Cortex of kidney (tissue), 1 donor: ENCODE measurements at places on chromosomes 7 and 10.

DNA sequence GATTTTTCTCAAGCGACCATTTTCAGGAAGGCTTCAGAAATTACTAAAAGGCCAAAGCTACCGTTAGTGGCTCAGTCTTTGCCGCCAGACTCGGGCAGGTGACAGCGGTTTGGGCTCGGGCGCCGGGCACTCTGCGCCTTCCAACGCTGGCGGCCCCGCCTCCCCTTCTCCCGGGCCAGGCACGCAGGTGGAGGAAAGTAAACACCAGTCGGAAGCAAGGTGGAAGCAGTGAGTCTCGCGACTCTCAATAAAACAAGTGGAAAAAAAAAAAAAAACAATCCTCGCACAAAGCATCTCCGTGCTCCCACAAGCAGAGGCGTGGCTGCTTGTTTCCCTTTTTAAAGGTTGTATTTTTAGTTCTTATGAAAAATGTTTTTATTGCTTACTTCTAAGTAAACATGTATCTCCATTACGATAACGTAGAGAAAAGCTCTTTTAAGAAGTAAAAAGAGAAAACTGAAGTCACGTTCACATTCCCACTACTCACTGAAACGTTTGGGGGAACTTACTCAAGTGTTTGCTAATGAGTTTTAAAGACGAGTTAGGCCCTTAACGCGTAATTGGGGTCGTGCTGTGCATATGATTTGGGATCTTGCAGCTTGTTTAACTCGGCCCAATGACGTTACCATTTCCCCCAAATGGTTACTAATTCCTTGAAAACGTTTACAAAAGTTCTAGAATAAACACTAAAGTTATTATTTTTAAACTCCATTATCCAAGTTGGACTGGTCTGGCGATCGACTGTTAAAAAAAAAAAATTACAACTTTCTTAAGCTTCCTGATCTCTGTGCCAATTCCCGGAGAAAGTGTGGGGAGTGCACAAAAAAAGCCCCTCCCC lies 864 bp downstream of the CDCA7L start:
- DNase-seq: no peak

GRCh38 chr10:122190176-122190943 lies 80.7 kb upstream of the BTBD16 start:
- DNase-seq: no peak

DNA sequence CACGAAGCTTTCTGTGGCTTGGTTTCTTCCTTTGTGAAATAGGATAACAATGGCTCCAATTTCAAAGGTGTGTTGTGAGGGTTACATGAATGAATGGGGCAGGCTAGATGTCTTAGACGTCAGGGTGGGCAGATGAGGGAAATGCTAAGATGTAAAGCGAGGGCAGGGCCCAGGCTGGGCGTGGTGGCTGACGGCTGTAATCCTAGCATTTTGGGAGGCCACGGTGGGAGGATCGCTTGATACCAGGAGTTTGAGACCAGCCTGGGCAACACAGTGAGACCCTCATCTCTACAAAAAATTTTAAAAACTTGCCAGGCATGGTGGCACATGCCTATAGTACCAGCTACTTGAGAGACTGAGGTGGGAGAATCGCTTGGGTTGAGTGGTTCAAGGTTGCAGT lies 607.7 kb upstream of the FOXK1 start:
- no peak for DNase-seq

GRCh38 chr10:132539431-132539839 lies 1.8 kb downstream of the INPP5A start:
- DNase-seq: no peak

GRCh38 chr7:157016352-157017041 lies 6.0 kb upstream of the MNX1 start:
- no peak for DNase-seq

- DNase-seq: no peak
These were observed 33.1 kb downstream of the PPIF start for GRCh38 chr10:79380125-79380945.

DNA sequence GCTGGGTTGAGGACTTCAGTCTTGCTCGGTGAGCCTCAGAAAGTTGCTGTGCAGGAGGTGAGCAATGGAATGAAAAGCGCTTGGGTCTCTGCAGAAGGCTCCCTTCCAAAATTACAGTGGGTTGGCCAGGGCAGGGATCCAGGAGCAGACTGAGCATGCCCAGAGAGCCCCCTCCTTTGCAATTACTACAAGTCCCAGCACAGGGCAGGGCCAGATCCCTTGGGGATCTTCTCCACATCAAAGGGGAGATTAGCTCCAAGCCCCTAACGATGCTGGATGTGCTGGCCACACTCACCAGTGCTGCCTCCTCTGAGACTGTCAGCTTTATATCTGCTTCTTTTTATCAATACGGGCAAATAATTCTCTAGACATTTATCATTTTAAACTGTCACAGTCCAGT lies 337.5 kb downstream of the RPS24 start:
- DNase-seq: no peak

DNA sequence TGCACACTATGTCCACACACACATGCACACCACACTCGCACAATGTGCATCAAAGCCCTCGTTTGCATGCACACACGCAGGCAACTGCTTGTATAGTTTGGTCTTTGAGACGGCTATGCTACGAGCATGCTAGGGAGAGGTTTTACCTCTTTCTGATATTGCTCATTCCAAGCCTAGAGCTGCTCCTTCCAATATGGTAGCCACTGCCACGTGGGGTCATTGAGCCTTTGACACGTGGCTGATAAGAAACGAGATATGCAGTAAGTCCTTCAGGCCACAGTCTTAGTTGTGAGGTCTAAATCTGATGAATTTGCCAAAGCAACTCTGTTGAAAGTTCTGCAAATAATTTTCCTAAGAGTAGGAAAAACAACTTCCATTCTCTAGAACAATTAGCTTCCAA lies 204.4 kb downstream of the KLF6 start:
- DNase-seq: no peak

GRCh38 chr7:140416560-140416959 lies 12.7 kb downstream of the RAB19 start:
- no peak for DNase-seq

DNA sequence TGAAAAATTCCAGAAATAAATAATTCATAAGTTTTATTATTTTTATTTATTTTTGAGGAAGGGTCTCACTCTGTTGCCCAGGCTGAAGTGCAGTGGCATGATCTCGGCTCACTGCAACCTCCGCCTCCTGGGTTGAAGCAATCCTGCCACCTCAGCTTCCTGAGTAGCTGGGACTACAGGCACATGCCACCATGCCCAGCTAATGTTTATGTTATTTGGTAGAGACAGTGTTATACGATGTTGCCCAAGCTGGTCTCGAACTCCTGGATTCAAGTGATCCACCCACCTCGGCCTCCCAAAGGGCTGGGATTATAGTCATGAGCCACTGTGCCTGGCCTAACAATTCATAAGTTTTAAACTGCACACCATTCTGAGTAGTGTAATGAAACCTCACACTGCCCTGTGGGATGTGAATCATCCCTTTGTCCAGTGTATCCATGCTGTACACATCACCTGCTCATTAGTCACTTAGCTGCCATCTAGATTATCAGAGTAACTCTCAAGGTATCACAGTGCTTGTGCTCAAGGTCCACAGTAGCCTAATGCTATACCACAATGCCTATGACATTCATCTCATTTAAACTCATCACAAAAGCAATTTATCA lies 17.9 kb downstream of the RTKN2 start:
- DNase-seq: no peak

- no peak for DNase-seq
These were observed 2.4 kb upstream of the ITPRIP start for GRCh38 chr10:104340641-104341040.

DNA sequence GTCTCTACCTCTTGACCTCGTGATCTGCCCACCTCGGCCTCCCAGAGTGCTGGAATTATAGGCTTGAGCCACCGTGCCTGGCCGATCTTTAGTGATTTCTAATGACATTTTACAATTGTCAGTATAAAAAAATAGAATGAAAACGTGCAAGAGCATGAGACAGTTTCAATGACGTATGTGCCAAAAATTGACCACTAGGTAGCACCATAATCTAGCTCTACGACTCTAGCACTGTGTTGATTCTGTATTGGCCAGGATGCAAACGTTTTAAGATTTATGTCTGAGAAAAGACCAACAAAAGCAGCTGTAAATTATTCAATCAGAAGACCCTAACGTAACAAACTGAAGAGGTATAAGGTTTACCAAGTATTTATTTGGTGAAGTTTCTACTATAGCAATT lies 25.4 kb upstream of the EXOC6 start:
- no peak for DNase-seq

- no peak for DNase-seq
These were observed 88.3 kb downstream of the SLC25A13 start for GRCh38 chr7:96233528-96234154.

DNA sequence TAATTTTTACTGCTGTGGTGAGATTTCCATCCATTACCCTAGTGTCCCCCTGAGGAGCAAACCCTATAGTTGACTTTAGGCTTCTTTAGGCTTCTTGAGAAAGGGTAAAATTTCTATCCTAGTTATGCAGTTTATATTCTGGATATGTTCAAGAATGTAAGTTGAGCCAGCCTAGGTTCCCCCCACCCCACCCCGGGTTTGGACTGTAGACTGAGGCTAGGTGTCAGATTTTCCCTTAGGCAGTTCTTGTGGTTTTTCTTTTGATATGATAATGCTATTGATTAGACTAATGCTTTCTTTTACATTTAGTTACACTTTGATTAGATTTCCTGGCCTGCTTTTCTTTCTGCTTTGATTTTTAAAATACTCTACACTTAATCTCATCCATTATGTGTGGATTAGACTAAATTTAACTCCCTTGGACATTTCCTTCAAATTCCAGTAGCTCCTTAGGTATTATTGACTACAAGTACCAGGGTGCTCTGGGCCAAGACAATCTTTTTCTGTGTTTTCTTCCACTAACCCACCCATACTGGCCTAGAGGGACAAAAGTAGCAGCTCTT lies 37.7 kb downstream of the NRF1 start:
- no peak for DNase-seq

- DNase-seq: no peak
These were observed 764.4 kb downstream of the LRMDA start for GRCh38 chr10:76195654-76196390.

- DNase-seq: no peak
These were observed 77.6 kb downstream of the RALA start for GRCh38 chr7:39700932-39701331.

DNA sequence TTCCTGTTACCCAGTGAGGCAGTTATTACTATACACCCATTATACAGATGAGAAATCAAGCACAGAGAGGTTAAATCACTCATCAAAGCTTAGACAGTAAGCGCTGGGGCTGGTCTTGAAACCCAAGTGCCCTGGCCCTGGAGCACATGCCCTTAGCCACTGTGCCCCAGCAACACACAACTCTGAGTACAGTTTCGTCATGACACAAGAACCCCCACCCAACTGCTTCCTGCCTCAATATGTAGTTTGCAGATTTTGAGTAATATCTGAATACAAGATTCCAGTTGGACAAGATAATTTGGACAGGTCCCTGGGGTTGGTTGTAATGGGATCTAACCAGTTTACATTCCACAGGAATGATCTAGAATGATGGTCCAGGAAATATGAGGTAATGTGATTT lies 62.8 kb downstream of the SH3PXD2A start:
- no peak for DNase-seq

DNA sequence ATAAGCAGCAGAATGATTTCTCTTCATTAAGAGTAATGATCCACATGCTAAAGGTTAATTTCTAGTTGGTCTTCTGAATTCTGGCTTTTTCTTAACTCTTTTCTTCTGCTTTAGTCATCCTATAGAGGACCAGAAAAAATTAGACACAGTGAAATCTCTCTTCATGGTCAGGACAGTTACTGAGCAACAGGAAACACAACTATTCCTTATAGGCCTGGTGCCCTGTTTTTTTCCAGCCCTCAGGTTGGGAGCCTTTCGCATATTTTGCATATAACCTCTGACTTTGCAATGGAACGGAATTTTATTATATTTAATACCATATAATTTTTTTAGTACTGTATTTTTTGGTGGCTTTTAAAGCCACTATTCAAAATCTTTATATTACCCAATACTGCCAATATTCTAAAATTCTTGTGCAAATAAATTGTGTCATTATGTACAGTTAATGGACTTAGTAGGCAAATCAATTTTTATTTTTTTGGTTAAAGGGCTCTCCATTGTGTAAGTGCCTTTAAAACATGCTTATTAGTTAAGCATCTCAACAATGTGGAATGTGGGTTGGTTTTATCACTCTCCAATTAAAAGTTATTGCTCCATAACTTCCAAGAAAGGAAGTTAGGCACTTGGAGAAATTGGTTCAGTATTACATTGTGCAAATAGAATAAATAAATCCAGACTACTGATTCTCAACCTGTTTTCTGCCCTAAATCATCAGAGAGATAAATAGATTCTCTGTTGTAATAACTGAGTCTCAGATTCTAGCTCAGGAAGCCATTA lies 22.5 kb downstream of the ARL4A start:
- DNase-seq: no peak

- DNase-seq: no peak
These were observed 147.0 kb downstream of the ARID5B start for GRCh38 chr10:62048470-62048869.

- no peak for DNase-seq
These were observed 18.8 kb upstream of the SMNDC1 start for GRCh38 chr10:110323503-110323902.

- no peak for DNase-seq
These were observed 129.0 kb downstream of the MARCHF5 start for GRCh38 chr10:92419740-92420545.

DNA sequence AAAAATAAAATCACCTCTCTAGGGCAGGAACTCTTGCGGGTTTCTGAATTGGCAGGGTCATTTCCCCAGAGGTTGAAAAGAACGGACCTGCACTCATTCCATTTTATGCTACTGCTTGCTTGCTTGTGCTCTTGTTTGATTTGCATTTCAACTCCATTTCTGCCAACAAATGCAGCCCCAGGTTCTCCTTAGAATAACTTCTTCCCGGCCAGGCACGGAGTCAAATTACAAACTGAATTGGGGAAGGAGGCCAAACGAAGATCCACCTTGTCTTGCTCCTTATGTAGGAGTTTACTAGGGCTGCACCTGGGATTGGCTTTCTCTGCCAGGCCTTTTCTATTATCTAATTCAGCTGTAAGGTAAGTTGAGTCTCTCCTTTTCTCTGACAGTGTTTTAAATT lies 79.6 kb downstream of the HGF start:
- no peak for DNase-seq

GRCh38 chr7:107865956-107866775 lies 24.8 kb upstream of the DLD start:
- DNase-seq: no peak

GRCh38 chr7:51154201-51154600 lies 162.4 kb downstream of the COBL start:
- DNase-seq: no peak

GRCh38 chr7:19397911-19398310 lies 252.7 kb upstream of the FERD3L start:
- DNase-seq: no peak

DNA sequence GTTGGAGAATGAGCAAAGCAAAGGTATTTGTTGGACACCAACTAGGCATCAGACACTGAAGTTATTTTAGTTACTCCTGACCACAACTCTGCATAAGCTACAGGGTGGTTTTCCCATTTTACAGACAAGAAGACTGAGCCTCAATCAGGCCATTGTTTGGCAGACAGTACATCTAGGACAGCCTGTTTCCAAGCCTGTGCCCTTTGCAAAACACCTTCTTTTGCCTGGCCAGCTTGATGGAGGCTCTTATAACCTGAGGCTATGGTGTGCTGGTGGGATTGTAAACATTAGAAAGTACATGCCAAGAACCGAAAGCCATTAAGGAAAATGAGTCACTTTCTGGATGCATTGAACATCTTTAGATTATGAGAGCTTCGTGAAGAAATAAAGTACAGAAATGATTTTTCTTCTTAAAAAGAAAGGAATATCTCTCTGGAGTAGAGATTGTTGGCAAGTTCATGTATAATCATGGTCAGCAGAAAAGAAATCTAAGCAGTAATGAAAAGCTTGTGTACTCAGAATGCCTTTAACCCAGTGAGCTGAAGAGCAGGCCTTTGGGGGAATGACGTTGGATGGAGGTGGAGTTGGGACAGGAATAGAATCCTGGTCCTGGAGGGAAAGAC lies 140.6 kb downstream of the KIAA1217 start:
- no peak for DNase-seq
